ENCODE measurements at places on chromosomes 16 and 17.

DNA sequence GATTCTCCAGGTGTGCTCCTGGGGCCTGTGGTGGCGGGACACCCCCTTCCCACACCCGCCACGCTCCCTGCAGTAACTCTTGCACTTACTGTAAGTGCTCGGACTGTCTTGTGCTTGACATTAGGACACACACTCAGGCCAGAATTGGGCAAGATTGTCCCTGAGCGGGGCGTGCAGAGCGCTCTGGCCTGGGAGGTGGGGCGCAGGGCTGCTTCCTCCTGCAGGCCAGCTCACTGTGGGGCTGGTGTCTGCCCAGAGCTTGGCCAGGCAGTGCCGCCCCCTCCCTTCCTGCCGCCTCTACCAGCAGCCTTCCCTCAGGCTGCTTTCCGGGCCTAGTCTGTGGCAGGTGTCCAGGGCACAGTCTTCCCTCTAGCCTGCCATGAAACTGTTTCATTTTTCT lies 6.1 kb upstream of the ATP6V0C start:
- no peak for DNase-seq

GRCh38 chr16:70430667-70431536 lies 8.0 kb downstream of the ST3GAL2 start:
- no peak for DNase-seq

GRCh38 chr17:82807101-82807500 lies 32.7 kb downstream of the ZNF750 start:
- DNase-seq: no peak

- no peak for DNase-seq
Observed at GRCh38 chr16:55513616-55514015, 4.7 kb downstream of the LPCAT2 start.

DNA sequence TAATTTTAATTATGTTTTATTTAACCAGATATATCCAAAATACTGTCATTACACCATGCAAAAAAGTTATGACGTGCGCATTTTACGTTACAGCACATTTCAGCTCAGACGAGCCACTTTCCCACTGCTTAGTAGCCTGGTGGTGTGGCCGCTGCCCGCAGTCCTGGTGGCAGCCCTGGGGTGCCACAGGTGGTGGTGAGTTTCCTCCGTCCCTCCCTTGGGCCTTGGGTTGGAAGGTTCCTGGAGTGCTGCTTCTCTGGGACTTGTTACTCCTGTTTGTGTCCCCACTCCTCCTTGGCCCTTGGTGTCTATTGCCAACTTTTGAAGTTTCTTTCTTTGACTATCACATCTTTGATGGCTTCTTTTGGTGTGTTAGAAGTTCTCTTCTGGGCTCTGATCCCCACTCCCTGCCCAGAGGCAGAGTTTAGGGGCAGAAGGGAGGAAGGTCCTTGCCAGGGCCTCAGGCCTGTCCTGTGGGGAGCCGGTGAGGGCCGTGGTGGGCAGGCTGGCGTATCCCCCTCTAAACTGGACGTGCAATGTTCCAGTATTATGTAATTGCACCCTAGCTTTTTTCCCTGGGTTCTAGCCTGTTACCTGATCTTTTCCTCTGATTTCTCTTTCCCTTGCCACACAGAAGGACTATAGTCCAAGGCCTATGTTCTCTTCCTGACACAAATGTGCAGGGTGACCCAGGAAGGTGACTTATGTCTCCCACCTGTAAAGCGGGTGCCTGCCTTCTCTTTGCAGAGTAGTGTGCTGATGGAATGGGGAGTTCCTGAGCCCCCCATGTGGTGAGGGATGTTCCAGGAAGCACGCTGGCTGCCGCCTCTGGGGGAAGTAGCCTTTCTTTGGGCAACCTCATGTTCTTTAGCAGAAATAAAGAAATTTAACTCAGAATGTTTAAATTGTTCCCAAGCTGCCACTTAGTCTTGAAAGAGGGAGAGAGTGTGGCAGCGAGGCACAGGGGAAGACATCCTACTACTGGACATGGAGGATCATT lies 8.4 kb downstream of the MPRIP start:
- DNase-seq: peak; percentile 43

- DNase-seq: no peak
Observed at GRCh38 chr16:81493755-81494433, 49.3 kb downstream of the CMIP start.

DNA sequence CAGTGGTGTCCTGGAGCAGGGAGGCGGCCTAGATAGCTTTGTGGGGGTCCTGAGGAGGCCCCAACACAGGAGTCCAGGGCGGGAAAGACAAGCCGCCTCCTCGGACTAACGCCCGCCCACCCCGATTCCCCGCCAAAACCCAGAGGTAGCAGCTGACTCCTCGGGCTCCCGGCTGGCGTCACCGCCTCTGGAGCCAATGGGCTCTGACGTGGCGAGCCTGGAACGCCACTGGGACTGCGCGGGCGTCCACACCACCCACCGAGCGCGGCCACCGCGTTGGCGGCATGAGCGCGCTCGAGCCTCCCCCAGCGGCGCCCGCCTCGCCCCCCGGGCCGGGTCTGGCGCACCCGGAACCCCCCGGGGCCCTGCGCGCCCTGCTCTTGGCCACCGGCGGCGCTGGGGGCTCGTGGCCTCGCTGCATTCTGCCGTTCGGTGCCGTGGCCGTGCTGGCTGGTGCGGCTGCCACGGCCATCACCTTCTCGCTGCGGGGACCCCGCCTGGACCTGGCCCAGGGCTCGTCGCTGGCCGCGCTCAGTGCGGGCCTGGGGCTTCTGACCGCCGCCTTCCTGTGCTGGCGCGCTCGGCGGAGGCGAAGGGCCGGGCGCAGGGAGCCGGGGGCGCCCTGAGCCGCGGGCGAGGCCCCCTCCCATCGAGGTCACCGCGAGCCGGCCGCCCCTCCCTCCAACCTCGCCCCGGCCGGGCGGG lies 3.4 kb upstream of the NTN3 start:
- peak; percentile 79 for DNase-seq

DNA sequence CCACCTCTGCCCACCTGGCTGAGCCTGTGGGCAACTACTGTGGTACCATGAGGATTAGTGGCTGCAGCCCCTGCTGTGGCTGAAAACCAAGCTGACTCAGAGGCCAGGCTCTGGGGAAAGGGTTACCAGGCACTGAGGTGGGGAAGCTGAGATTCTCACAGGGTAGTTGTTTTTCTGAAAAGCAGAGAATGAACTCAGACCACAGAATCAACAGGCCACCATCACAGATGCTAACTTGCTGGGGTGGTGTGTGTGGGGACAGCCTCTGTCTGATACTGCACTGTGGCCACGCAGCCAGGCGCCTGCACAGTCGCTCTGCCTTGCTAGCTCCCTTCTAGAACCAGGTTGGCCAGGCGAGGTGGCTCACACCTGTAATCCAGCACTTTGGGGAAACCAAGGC lies 28.8 kb downstream of the NPLOC4 start:
- DNase-seq: no peak

DNA sequence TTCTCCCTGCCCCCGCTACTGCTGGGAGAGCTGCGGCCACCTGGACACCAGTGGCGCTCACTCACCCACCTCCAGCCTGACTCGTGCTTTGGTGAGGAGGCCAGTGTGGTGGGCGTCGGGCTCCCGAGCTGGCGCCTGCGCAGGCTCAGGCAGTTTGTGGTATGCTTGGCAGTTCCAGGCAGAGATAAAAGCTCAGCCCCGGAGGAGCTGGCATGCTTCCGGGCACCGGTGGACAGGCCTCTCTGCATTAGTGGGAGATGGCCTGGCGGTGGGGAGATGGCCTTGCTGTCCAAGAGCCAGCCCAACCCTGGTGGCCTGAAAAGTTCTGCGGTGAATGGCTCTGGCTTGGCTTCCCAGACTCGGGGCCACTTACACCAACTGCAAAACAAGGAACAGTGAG lies 4.1 kb downstream of the ADGRG1 start:
- no peak for DNase-seq

DNA sequence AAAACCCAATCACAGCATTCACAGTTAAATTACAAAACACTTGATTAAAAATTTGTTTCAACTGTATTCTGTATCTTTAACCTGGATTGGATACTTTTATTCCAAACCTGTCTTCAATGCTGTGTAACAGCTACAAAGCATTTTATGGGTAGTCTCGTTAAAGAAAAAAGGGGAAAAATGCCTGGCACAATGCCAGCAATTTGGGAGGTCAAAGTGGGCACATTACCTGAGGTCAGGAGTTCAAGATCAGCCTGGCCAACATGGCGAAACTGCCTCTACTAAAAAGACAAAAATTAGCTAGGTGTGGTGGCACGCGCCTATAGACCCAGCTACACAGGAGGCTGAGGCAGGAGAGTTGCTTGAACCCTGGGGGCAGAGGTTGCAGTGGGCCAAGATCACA lies 4.0 kb downstream of the GNA13 start:
- no peak for DNase-seq

GRCh38 chr16:11004973-11005610 lies 60.7 kb downstream of the CLEC16A start:
- DNase-seq: no peak

- no peak for DNase-seq
Observed at GRCh38 chr16:14608111-14608566, 21.9 kb downstream of the PARN start.

Data from ecto neural progenitor cell (in vitro differentiated cells).